ENCODE measurements at places on chromosomes 6 and 20.

- no peak for DNase-seq
Observed at GRCh38 chr20:41905199-41905598, 287.0 kb upstream of the CHD6 start.

GRCh38 chr6:89204096-89204495 lies 13.1 kb downstream of the GABRR1 start:
- DNase-seq, result no peak

GRCh38 chr20:45019762-45020123 lies 53.4 kb downstream of the STK4 start:
- DNase-seq, result no peak

DNA sequence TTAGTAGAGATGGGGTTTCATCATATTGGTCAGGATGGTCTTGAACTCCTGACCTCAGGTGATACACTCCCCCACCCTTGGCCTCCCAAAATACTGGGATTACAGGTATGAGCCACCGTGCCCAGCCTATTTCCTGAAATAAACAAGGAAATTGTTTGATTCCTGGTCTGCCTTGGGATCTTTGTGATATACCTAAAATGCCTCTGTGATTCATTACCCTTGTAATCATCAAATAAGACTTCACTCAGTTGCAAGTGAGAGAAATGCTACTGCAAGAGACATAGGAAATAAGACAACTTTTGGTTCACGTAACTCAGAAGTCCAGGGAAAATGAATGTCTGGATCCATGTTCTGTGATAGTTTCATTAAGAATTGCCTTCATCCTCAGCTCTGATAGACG lies 173.2 kb upstream of the MARCKS start:
- no peak for DNase-seq

GRCh38 chr20:37789408-37789807 lies 95.6 kb downstream of the CTNNBL1 start:
- no peak for DNase-seq

DNA sequence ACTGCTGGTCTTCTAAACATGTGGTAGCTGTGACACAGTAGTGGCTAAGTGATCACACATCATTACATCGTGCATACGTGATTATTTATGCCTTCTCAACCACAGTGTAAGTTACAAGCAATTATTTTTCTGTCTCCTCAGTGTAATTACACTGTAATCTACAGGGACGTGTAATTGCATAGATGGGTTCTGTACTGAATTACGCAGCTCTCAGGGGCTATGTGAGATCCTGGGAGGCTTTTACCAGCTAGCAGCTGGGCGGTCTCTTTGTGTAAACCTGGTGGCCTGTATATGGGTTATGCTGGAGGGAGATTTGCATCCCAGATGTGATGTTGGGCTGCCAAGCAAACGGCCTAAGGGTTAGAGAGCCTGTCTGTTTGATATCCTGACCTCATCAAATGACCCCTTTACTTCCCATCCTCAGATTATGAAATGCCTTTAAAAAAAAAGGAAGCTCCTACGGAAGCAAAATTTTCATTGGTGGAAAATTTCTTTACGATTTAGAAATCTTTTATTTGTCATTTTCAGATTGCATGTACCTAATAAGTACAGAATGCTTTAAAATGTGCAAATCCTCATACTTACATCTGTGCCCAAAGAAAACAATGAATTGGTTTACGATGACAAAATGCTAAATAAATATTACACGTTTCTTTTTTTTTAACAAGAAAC lies 402.8 kb upstream of the JAG1 start:
- DNase-seq, result no peak

DNA sequence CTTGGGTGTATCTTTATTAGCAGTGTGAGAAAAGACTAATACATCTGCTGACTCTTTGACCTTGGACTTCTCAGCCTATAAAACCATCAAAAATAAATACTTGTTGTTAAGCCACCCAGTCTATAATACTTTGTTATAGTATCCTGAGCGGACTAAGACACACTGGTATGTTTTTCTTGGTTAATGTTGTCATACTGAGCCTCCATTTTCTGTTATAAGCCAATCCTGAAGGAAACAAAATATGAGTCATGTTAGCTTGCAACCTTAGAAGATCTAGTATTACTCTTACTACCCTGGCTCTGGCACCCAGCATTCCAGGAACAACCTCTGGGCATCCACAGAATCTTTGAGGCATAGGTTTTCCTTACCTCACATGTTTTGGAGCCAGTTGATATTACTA lies 307.2 kb downstream of the FRK start:
- no peak for DNase-seq

DNA sequence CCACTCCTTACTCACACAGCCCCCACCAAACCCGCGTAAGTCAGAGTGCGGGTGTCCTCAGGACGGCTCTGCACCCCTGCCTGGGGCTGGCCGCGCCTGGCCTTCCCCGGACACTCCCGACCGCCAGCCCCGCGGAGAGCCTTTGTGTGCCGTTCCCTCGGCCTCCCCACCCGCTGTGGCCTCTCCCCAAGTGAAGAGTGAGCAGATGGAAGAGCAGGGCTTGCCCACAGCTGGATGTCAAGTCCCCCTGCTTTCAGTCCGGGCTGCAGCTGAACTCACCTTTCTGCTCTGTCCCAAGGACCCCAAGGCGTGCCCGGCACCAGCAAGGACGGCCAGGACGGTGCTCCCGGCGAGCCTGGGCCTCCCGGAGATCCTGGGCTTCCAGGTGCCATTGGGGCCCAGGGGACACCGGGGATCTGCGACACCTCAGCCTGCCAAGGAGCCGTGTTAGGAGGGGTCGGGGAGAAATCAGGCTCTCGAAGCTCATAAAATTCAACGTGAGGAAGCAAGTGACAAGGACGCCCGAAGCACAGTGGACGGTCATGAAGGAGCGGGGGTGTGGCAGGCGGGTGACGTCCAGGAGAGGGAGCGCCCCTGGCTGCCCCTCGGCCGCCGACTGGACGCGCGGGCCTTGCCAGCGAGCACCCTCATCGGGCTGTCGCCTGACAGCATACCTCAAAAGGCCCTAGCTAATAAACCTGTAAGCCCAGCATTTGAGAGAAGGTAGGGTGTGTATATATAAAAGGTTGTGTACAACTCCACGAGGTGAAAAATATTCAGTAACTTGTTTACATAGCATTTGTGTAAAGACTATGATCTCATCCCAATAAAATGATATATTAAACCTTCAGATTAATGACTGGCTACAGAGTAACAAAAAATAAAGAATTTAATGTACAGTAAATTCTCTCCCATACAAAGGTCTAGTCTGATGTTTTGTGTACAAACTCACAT lies 21.1 kb downstream of the TCFL5 start:
- DNase-seq, result no peak

DNA sequence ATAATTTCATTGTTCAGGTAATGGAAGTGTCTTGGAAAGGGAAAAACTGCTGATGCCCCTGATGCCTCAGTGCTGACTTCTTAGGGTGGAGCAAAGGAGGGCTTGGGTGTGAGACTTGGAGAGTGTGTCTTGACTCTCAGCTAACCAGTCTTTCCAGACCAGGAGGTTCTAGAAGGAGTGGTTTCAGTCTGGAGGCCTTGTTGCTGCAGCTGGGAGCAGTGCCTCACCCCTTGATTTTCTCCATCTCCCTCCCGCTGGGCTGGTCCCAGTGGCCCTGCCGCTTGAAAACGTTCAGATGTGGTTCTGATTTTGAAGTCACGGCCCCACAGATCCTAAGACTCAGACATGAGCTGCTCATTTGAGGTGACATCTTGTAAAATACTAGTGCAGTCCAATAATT lies 5.4 kb downstream of the DSP start:
- DNase-seq, result no peak

- no peak for DNase-seq
Observed at GRCh38 chr20:58117944-58118343, 110.5 kb downstream of the ANKRD60 start.

DNA sequence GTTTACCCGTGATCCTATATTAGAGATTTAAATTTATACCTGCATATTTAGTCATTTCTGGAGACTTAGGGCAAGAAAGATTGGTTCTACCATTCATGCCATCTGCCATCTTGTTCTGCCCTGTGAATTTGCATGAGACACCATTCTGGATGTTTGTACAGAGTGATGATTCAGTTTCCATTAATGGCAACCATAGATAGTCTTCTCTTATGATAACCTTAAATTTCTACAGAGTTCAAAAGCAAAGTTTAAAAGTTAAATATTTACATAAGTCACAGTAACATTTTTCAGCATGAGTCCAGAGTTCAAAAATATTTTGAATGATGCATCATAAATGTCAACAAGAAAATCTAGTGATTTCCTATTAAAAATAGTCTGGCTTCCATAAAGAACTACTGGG lies 23.2 kb downstream of the PLCB1 start:
- DNase-seq, result no peak

- no peak for DNase-seq
Observed at GRCh38 chr6:116070616-116071389, 10.1 kb upstream of the FRK start.

- no peak for DNase-seq
Observed at GRCh38 chr20:16485401-16485800, 87.8 kb downstream of the KIF16B start.

GRCh38 chr6:27128311-27129094 lies 119.0 kb upstream of the PRSS16 start:
- DNase-seq, result no peak

GRCh38 chr6:36873612-36874442 lies 776 bp downstream of the PPIL1 start:
- no peak for DNase-seq

DNA sequence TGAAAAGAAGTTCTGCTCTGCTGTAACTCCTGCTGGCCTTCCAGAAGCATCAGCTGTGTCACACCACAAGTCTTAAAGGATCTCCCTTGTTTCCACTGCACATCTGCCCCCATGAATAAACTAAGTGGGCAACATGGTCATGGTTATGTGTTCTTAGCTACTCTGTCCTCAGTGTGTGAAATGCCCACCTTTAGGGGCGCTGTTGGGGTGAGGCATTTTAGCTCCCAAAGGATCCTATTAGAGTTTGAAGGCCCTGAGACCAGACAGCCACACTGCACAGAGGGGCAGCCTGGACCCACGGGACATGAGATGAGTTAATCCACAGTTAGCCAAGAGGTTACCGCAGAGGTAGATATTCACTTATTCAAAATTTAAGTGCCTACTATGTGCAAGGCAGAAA lies 294.3 kb upstream of the QKI start:
- no peak for DNase-seq

DNA sequence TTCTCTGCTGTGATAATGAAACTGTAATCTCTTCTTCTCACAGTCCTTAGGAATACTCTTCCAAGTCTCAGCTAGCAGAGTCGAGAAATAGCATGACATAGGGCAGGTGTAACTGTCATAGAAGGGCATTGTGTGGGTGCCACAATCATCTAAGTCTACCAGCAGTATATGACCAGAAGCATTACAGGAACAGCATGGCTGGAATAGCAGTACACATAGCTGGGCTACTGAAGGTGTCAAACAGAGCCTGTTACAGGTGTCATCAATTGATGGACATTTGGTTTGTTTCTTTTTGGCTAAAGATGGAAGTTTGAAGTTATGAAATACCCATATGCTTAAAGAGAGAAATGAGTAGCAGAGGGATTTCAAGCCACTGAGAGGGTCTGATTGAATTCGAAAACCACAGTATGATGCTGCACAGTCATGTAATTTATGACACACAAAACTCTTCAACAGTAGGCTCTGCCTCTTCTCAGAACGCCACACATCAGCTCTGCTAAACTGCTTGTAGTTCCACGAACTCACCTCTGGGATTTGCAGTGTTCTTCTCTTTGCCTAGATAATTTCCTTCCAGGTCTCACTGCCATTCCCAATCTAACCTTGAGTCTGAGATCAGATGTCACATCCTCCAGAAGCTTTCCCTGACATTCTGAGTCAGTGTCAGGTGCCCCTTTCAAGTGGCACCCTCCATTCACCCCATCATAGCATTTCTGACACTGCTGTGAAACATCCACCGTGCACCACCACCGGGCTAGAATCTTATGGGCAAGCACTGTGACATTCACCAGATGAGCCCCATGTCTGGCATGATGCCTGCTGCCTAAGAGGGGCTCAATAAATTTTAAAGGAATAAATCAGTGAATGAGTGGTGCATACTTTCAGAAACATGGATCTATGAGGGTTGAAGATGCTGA lies 151.0 kb downstream of the ADAT2 start:
- no peak for DNase-seq

- DNase-seq, result no peak
Observed at GRCh38 chr6:136975089-136975715, 53.1 kb downstream of the SLC35D3 start.

DNA sequence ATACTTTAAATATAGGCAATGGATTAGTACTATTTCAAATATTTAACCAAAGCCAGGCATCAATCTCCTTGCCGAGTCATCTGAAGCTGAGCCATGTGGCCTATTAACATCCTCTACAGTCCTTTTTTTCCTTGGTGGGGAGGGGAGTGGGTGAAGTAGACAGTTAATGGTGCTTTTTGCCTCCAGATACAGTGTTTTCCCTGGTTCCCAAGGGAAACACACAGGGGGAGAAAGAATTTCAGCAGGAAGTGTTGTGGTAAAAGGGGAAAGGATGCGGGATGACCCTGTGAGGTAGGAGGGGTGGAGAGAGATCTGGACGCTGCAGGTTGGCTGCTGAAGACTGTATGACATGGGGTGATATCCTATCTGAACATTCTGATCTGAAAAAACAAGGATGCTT lies 9.6 kb downstream of the CLDN20 start:
- DNase-seq, result no peak

DNA sequence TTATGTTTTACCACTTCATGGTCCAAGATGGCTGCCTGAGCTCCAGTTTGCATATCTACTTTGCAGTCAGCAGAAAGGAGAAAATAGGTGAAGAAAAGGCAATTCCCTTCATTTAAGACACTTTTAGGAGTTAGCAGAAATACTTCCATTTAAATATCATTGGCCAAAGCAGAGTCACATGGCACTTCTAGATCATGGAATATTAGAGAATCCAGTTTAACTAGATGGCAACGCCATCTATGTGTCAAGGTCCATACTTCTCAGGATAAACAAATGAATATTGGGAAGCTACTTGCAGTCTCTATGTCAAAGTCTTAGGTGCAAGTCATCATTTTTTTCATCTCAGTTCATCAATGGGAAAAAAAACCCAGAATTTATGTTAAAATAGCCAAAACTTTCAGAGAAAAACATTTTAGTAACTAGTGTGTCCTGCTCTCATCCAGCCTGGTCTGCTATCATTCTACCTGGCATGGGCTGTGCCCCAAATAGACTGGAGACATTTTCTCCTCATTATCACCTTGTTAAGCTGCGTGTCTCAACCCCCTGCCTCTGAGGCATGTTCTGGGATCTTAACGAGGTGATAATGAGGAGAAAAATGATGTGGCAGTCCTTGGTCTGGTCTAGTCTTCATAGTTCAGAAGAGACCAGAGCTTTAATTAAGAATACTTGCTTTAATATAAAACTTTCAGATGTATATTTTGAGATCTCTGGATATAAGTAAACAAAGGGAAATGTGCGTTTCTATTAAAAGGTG lies 227.3 kb downstream of the TBX18 start:
- no peak for DNase-seq

- no peak for DNase-seq
Observed at GRCh38 chr6:81491454-81492101, 260.9 kb downstream of the TENT5A start.

- peak; percentile 85 for DNase-seq
Observed at GRCh38 chr20:10218536-10219451, at the start of gene SNAP25. Gene SNAP25, plus strand, starts transcription at chr20:10218830. Its CDS starts 56,662 bp downstream, at chr20:10275492.

DNA sequence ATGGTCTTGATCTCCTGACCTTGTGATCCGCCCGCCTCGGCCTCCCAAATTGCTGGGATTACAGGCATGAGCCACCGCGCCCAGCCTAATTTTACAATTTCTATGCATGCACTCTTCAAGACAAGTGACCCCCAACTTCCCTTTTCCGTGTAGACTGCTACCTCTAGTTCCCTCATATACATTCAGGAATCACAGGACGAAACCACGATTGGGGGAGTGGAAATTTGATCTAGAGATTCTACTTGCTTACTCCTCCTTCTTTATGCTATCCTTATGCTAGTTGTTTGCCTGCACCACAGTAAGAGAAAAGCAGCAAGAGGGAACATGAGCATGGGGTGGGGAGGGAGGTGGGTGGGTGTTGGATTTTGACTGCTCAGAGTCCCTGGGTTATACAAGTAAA lies 34.9 kb downstream of the OSTM1 start:
- no peak for DNase-seq
